Putamen (tissue), 1 donor: ENCODE measurements at places on chromosomes 1 and 21.

DNA sequence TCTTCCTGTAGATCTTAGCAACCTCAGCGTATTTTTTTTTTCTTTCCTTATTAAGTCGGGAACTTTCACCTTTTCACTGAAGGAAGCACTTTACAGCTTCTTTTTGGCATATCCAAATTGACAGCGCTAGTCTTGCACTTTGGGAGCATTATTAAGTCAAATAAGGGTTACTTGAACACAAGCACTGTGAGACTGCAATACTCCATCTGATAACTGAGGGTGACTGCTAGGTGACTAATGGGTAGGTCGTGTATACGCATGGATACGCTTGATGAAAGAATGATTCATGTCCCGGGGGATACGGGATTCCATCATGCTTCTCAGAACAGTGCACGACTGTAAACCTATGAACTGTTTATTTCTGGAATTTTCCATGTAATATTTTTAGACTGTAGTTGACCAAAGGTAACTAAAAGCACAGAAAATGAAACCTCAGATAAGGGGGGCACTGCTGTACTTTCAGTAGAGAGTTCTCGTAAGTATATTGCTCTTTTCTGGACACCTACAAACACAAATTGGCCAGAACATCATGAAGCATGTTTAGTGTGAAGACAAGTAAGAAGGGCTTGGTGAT lies 364.7 kb downstream of the SMYD3 start:
- DNase-seq = no peak

GRCh38 chr1:22685591-22686059 lies 25.0 kb upstream of the EPHB2 start:
- no peak for DNase-seq

DNA sequence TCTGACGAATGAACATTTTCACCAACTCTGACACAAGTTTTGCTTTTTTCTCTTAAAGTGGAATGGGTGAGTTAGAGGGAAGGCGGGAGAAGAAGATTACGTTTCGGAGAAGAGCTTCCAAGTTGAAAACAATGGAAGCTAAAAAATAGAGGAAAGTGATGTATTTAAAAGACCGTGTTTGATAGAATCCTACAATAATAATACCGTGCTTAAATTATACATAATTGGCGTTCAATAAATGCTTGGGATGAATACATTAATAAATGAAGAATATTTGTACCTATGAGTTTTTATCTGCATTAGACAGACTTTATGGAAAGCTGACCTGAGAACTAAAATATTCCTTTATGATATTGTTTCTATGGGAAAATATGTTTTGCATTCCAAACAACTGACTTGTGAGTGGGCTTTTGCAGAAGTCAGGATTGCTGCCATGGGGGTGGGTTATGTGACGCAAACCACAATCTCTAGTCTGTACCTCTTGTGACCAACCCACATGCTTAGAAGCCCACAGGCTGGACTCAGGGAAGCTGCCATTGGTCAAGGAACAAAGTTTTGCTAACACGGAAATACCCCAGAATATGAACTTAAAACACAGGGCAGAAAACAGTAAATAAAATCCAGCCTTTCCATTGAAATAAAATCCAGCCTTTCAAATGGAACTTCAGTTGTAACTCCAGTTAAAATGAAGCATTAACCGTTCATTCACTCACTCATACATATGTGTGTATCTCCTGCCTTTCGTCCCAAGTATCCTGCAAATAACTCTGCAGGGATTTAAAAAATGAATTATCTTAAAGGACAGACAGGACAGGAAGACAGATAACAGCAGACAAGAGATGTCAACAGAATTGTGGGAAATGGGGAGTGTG lies 21.3 kb upstream of the ATF3 start:
- DNase-seq = no peak

- peak; percentile 6 for DNase-seq
Observed at GRCh38 chr1:220791956-220792355, 5.2 kb downstream of the MTARC1 start.

GRCh38 chr1:204947338-204947737 lies 76.7 kb downstream of the NFASC start:
- DNase-seq = peak; percentile 35

- DNase-seq = no peak
Observed at GRCh38 chr1:205343431-205344065, 13.2 kb downstream of the KLHDC8A start.

DNA sequence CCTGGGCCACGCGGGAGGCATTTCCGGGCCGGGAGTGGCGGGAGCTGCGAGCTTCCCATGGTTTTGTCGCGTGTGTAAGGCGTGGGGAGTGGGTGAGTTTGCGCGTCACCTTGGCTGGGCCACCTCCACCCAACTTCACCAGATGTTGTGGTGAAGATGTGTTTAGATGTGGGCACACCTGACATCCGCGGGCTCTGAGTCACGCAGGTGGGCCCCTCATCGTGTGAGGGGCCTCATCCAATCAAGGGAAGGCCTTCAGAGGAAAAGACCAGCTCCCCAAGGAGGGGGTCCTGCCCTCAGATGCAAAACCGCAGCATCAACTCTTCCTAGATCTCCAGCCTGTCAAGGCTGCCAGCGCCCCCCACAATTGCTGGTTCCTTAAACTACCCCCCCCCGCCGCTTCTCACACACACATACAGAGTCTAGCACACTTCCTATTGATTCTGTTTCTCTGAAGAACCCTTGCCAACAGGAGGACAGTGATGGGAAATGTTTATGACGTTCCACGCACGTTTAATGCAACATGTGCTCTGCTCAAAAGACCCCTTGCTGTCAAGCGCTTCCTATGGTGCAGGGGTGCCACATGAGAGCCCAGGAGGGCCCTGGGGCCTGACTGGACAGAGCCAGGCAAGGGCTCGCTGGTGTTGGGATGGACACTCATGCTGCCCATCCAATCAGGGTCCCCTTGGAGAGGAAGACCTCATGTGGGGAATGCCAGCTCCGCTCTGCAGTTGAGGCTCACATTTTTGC lies 11.9 kb downstream of the ACTRT2 start:
- DNase-seq = no peak

DNA sequence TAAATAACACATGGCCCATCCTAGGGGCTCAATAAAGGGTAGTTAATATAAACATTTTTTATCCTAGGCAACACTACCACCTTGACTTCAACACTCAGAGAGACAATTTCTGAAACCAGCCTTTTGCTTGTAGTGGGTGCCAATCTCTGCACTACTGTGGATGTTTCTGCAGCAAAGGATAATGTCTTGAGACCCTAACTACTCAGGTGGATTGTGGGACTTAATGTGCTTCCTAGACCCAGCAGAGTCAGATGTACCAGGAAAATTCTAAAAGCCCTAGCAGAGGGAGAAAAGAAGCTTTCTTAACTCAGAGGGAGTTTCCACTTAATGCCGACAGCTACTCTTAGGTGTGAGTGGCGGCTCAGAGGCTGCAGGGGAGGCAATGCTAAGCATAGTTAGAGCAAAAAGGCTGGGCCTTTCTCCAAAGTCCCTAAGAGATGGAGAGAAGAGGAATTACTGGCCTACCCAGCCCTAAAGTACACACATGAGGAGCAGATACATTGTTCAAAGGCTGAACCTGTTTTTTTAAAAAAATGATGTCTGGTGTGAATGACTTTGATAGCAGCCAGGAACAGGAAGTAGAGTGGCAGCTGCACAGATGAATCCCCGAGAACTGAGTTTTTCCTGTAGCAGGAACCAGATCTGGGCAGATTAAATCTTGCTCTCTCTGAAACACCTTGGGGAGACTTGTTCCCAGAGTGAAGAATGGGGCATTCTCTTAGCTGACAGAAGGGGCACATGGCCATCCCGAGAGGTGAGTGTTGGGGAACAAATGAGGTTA lies 33.5 kb upstream of the ABCD3 start:
- no peak for DNase-seq

- no peak for DNase-seq
Observed at GRCh38 chr1:22613951-22614350, 22.5 kb upstream of the C1QA start.

DNA sequence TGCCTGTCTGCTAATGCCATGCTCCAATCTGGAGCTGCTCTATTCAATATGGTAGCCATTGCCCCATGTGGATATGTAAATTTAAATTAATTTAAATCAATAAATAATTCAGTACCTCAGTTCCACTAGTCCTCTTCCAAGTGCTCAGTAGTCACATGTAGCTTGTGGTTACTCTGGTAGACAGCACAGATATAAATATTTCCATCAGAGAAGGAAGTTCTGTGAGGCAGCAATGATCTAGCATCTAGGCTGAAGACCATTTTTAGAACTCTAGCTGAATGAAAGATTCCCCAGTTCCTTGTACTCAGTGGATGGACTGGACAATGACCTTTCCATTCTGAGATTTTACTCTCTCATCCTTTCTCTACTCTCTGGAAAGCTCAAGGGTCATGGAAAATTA lies 25.8 kb upstream of the CAPZB start:
- DNase-seq = no peak

- DNase-seq = no peak
Observed at GRCh38 chr1:235068158-235069121, 60.2 kb downstream of the TOMM20 start.
